ENCODE measurements at places on chromosomes 5 and 9.
A peak's percentile ranks its signal among the peaks of the same experiment; 100 is the strongest.

DNA sequence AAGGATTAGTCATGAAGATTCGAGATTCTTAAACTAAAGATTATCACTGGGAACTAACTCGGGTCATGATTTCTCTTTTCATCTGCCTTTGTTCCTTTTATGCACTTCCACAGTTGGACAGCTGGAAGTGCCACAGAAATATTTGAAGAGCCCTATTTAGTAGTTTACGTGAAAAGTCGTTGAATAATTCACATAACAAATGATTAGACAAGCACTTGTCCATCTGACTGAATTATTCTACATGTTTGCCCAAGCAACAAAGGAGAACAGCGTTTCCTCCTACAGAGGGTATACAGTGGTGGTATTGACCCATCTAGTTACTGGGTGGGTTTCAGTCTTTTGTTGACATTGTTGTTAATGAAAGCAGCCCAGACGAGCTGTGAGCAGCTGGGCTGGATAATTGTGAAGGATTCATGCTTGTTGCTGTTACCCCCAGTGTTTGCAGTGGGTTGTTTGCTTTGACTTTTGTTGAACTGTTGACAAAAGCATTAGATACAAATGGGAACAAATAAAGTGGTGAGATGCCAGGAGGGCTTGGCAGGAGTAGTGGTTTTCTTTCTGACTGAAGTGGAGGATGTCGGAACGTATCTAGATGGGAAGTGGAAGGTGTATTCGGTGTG lies 96.2 kb downstream of the TLE4 start:
- H3K27ac ChIP-seq, result no peak overlapping the region
- no peaks in the 10 kb centered on the region for H3K27me3 ChIP-seq

GRCh38 chr5:72412283-72413055 lies 92.3 kb downstream of the PTCD2 start:
- no peaks in the 10 kb centered on the region for H3K27me3 ChIP-seq
- H3K4me1 ChIP-seq, result no peaks in the 10 kb centered on the region

DNA sequence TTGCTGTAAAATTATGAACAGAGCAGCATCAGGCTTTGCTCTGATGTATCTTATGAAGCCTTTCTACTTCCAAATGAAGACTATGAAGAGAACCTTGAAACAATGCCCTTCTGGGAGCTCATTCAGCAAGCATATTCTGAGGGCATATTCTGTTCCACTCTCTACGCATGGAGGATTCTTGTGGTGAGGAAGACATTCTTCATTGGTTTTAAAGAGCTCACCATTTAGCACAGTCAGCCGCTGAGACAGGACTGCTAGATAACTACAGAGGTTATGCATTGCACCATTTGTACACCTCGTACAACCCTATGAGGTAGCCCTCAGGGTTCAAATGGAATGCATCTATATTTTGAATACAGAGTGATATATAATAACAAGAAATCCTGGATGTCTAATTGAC lies 61.0 kb downstream of the INVS start:
- H3K27ac ChIP-seq, result no peak overlapping the region
- H3K27me3 ChIP-seq, result no peaks in the 10 kb centered on the region
- H3K4me1 ChIP-seq, result no peaks in the 10 kb centered on the region
- DNase-seq, result no peak
- no peaks in the 10 kb centered on the region for H3K36me3 ChIP-seq

DNA sequence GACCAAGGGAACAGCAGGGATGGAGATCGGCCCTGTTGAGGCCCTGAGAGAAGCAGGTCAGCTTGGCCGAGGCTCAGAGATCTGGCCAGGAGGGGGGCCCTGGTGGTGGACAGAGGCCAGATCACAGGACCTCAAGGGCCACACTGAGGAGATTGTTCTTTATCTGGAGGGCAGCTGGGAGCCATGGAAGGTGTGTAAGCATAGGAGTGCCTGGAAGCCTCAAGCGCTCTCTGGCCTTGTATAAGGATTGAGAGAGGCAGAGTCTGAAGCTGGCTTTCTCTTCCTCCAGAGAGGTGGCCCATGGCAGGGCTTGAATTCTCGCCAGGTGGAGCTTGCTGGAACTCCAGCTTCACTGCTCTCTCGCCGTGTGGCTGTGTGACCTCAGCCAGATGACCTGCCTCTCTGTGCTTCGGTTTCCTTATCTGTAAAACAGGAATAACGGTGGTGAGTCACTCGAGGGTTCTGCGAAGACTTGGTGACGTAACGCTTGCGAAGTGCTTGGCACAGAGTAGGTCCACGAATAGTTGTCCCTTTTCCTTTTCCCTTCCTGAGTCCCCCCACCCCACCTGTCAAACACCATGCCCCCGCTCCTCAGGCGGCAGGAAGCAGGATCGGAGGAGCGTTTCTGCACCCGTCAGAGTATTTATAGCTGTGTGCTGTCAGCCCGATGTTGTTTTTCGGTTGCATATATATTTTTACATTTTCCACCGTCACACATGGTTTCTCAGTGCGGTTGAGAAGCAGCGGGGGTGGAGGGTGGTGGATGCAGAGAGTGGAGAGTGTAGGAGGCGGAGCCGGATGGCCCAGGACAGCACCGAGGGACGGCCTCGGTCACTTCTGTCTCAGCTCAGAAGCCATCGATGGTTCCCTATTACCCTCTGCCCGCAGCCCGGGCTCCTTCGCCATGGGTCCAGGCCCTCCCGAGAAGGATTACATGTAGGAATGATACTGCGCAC lies 17.0 kb upstream of the CRB2 start:
- H3K4me3 ChIP-seq, result peak overlapping the region; percentile 5
- no peaks in the 10 kb centered on the region for H3K27me3 ChIP-seq
- DNase-seq, result no peak
- peaks cover 18% of the 10 kb centered on the region for H3K4me1 ChIP-seq
- no peaks in the 10 kb centered on the region for H3K36me3 ChIP-seq

- no peaks in the 10 kb centered on the region for H3K4me1 ChIP-seq
- H3K36me3 ChIP-seq, result no peaks in the 10 kb centered on the region
These were observed 46.1 kb upstream of the RIOK2 start for GRCh38 chr5:97229196-97229595.
